Globus pallidus (tissue), 1 donor: ENCODE measurements at places on chromosomes 2 and 18.

DNA sequence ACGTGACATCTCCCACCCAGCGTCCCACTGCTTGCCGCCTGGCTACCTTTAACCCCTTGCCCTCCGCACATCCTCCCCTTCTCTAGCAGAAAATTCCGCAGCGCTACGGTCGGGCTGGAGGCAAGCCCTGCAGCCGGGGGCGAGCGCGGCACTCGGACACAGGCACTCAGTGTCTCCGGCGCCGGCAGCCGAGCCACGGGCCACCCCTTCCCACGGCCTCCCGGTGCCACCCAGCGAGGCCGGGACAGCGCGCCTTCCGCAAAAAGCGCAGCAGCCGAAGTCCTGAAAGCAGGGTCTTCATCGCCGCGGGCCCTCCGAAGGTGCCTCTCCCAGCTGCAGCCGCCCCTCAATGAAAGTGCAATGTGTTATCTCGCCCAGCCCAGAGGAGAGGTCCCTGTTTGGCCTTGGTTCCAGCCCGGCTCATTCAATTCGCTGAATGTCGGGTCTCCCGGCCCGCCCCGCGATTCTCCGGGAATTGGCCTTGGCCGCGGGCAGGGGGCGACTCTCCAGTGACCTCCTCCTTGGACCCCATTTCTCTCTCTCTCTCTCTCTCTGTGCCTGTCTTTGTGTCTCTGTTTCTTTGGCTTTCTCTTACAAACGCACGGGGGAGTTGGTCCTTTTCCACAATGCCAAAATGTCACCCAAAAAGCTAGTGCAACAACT, 1.1 kb downstream of the DLGAP1 start:
- DNase-seq = no peak

- no peak for DNase-seq
These were observed 34.7 kb upstream of the ADAM23 start for GRCh38 chr2:206408323-206409320.

DNA sequence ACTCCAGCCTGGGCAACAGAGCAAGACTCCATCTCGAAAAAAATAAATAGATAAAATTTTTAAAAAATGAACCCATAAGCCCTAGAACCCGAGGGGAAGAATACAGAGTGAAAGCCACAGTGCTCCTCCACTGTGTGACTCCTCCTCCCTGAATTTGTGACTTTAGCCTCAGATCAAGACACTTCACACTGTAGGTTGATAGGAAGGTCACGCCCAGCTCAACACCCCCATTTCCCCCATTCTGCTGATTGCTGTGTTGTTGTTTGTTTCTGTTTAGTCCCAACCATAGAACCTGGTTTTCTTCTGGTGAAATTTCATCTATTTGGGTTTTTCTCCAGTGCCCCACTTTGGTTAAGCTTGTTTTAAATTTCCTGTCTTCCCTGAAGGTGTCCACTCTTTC, 102.2 kb downstream of the VIT start:
- DNase-seq = no peak

GRCh38 chr2:27710640-27711430, 47.1 kb downstream of the SLC4A1AP start:
- DNase-seq = no peak

- no peak for DNase-seq
These were observed 15.7 kb downstream of the DYNC1I2 start for GRCh38 chr2:171702781-171703556.

DNA sequence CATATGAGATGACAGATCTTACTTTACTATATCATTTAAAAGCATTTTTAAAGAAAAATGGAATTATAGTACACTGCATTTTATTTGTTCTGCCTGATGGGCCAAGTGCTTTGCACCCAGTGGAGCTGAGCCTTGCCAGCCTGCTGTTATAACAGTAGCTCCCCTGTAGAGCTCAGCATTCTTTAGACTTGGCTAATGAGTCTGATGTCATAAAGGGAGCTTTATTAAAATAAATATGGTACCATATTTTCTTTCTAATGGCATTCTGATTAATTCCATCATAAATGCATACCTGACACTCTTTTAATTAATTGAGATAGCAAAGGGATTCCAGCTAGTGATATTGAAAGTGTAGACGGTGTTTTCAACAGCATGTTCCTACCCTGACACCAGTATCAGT, 40.7 kb downstream of the PARD3B start:
- DNase-seq = no peak

GRCh38 chr2:202373490-202373889, 2.6 kb upstream of the BMPR2 start:
- DNase-seq = no peak

DNA sequence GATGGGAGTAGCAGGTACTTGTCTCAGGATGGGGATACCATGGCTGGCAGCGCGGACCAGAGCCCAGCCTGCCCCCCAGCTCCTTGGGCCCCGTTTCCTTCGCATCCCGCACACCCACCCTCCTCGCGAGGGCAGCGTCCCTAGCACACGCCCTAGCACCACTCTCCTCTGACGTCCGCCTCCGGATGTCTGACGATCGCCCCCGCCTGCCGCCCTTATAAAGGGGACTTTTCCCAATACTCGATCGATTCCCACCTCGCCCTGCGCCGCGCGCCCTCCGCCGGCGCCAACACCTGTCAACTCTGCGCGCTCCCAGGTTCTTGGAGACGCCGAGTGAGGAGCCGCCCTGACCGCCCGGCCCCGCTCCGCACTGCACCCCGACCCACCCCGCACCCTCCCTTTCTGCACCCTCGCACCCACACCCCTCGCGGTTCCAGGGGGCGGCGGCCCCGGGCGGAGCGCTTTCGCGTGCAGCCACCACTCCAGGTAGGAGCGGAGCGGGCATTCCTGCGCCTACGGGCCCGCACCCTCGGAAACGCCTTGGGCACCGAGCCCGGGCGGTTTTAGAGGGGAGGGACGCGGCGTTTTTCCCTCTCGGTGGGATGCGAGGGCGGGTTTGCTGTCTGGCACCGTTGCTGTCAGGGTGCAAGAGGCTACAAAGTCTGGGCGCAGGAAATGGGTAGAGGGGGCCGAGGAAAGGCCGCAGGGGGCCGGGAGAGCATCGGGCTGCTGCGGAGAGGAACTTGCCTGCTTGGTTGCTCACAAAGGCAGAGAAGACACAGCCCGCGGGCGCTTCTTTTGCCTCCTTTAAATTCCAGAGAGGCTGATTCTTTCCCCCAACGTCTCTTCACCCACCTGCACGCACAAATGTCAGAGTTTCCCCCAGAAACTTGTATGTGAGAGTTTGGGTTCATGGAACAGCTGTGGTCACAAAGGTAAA, at the start of gene SLC5A7:
SLC5A7 (plus strand) TSS at position 247 of the 940 bp plus-strand sequence. CDS start 1,632 bp downstream, outside the sequence.
- no peak for DNase-seq

- no peak for DNase-seq
These were observed 3.6 kb upstream of the ECEL1 start for GRCh38 chr2:232491139-232491780.

- no peak for DNase-seq
These were observed 12.5 kb upstream of the RTN4 start for GRCh38 chr2:55062754-55063153.

DNA sequence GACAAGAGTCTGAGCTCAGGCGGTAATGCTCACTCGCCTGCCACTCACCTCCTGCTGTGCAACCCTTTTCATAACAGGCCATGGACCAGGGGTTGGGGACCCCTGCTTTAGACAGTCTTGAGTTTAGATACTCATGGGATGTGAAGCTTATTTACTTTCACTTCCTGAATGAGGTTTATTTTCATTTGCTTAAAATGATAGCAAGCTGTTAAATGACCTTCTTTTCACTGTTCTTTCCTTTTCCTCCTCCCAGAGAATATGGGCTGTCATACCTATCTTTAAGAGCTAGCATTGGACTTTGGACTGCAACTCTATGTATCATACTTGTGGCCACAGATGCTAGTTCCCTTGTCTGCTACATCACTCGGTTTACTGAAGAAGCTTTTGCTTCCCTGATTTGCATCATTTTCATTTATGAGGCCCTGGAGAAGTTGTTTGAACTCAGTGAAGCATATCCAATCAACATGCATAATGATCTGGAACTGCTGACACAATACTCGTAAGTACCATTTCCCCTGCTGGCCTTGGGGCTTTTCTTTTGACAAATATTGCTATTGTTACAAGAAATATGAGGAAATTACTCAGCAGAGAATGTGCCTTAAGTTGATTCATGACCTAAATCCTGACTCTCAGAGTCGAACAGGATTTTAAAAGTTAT, 168.5 kb downstream of the DPP4 start:
- DNase-seq = no peak

GRCh38 chr2:64649626-64650025, 4.1 kb downstream of the SERTAD2 start:
- DNase-seq = no peak
